Smooth muscle cell of the pulmonary artery (primary cell): ENCODE measurements at places on chromosomes 6 and 20. TPM values are rescaled to one million over a fixed set of nuclear protein-coding genes. Genes with fewer than 3 reads are reported as not detected.

The PRELID3B gene
- 66.5 and 71.0 TPM in 2 replicates for total RNA-seq

The RTN4IP1 gene
- 3.8 and 4.2 TPM in 2 replicates for total RNA-seq

The CCN6 gene
- total RNA-seq = 0.10 TPM in 1 of 2 replicates, not detected in the other

The MOG gene
- not detected in 2 replicates for total RNA-seq

The UST gene
- 23.8 and 31.3 TPM in 2 replicates for total RNA-seq

The PXDC1 gene
- 44.0 and 61.8 TPM in 2 replicates for total RNA-seq

The TNXB gene
- 9.8 and 66.7 TPM in 2 replicates for total RNA-seq

The RBBP8NL gene
- not detected in 2 replicates for total RNA-seq

The SLC4A11 gene
- 0.20 and 1.2 TPM in 2 replicates for total RNA-seq

The SCGN gene
- not detected in 2 replicates for total RNA-seq

The SYTL3 gene
- 1.8 and 2.0 TPM in 2 replicates for total RNA-seq

The SYCP2L gene
- total RNA-seq = 0.07 TPM in 1 of 2 replicates, not detected in the other

The SLC17A9 gene
- 21.0 and 25.4 TPM in 2 replicates for total RNA-seq
